CD4-positive, alpha-beta T cell treated with Interleukin-15 for 4 hours (primary cell): ENCODE measurements at places on chromosomes 11 and 22.

- DNase-seq, result no peak
These were observed 29.1 kb upstream of the LINC01488 start for GRCh38 chr11:69452206-69452987.

DNA sequence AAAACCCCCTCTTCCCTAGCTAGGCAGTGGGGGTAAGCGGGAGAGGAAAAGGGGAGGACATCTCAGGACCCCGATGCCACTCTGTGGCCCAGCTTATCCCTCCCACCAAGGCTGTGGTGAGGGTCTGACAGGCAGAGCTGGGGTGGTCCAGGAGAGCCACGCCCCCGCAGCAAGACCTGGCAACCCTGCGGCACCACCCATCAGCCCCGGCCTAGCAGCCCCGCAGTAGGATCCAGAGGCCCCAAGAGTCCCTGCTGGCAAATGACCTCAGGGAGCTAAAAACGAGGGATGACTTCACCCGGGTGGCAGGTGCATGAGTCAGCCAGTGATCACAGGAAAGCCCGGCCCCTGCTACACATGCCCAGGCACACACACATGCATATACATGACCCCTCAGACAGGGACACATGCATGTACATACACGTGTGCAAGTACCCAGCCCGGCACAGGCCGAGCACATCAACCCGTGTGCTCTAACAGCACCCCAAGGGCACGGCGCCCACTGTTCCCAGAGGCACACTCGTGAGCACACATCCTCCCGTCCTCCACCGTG, 32.3 kb downstream of the ARVCF start:
- DNase-seq, result no peak

- DNase-seq, result no peak
These were observed 11.9 kb upstream of the PARVB start for GRCh38 chr22:44012162-44012561.

DNA sequence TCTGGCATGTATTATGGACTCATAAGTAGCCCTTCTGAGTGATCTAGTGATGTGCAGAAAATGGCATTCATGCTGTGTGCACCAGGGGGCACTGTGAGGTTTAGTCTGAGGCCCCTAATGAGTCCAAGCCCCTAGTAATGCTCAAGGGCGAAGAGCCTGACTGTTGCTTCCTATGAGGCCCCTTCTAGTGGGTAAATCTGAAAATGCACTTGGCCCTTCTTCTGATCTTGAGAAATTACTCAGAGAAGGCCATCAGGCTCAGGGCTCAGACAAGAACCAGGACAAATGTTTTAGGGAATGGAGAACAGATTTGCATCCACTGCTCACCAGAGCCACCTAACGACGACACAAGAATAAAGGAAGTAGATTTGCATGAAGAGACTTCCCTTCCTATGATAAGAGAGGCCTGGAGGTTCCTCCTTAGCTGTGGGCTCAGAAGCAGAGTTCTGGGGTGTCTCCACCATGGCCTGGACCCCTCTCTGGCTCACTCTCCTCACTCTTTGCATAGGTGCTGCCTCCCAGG, 75.8 kb downstream of the GGTLC2 start:
- peak; percentile 58 for DNase-seq

DNA sequence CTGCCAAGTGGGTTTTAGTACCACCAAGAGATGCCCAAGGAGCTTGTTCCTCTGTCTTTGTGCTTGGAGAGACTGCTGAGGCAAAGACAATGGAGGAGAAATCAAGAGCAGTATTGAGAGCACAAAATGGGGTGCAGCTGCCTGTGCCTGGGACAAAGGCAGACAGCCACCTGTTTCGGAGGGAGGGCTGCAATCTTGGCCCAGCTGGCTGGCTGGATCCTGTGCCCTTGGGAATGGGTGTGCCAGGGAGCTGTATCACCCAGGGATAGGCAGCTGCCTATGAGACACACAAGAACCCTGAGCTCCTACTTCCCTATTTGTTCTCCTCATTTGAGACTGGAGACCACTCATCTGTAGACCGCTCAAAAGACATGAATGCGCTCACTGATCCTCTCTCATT, 23.3 kb upstream of the CHRM4 start:
- no peak for DNase-seq

DNA sequence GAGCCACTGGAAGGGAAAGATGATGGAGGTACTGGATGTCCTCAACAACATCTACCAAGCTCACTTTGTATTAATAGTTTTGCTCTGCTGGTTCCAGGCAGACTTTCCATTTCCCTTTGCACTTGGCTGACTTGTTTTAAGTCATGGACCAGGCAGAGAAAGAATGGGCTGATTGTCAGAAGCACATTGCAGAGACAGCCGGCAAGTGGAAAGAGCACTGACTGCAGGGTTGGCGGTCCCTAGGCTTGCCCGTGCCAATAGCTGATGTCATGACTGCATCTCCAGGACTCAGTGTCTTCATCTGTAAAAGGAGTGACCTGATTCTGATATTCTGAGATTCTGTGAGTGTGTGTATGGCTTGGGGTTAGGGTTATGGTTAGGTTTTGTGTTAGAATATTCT, 20.9 kb upstream of the NNMT start:
- DNase-seq, result no peak

- no peak for DNase-seq
These were observed 4.6 kb upstream of the CCDC188 start for GRCh38 chr22:20155330-20156041.

DNA sequence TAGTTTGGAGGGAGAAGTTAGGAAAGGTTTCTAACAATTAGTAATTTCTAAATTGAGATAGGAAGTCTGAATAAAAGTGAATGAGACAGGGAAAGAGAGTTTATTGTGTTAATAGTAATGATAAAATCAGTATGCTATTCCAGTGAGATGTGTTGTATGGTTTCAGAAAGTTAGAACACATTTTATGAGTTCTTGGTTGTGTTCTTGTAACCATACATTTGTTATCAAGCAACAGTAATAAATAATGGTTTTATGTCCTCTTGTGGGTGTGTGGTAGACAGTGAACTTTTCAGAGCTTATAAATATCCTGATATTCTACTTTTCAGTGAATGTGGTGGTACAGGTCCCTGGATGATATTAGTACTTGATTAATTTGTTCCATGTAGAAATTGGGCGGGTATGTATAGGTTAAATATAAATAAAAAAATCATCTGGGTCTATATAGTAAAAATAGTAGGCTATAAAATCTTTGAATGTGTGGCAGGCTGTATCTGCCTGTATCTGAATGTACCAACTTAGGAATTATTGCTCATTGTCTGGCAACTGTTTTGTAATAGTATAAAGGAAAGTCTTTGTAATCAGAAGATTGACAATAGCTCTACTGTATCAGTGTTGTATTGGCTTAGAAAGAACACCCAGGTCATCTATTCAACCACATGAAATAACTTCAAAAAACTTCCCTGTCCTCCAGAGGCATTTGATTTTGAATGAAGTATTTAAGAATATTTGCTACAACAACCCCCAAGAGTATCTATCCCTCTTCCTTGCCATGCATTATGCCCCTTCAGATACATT, 54.8 kb downstream of the UVRAG start:
- DNase-seq, result no peak

DNA sequence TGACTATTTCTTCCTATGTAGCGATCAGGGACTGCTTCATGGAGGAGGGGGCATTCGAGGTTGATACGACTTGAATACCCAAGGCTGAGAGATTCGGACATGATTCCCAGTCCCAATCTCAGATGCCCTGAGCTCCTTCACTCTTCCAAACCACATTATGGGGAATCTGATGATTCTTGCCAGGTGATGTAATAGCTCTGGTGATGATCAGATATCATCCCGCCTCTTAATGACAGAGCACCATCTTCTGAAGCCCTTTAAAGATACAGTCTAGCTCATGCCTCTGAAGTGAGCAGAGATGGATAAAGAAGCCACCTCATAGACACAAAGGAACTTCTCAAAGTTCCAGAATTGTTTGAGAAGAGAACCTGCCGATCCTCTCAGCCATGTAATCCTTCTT, 8.9 kb upstream of the CLMP start:
- no peak for DNase-seq

DNA sequence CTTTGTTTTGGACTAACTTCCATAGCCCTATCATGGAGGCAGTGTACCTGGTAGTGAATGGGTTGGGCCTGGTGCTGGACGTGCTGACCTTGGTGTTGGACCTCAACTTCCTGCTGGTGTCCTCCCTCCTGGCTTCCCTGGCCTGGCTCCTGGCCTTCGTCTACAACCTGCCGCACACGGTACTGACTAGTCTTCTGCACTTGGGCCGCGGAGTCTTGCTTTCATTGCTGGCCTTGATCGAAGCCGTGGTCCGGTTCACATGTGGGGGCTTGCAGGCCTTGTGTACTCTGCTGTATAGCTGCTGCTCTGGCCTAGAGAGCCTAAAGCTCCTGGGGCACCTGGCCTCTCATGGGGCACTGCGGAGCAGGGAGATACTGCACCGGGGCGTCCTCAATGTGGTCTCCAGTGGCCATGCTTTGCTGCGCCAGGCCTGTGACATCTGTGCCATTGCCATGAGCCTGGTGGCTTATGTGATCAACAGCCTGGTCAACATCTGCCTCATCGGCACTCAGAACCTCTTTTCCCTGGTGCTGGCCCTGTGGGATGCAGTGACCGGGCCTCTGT, 846 bp downstream of the RNF26 start:
- DNase-seq, result no peak

DNA sequence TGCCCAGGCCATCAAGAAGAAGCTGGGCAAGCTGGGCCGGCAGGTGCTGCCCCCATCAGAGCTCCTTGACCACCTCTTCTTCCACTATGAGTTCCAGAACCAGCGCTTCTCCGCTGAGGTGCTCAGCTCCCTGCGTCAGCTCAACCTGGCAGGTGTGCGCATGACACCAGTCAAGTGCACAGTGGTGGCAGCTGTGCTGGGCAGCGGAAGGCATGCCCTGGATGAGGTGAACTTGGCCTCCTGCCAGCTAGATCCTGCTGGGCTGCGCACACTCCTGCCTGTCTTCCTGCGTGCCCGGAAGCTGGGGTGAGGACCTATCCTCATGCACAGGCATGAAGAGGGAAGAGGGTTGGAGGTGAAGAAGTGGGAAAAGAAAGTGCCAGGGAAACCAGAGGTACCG, 5.3 kb upstream of the NHERF4 start:
- no peak for DNase-seq

- no peak for DNase-seq
These were observed 34.2 kb downstream of the SHISA8 start for GRCh38 chr22:41880653-41881052.

GRCh38 chr22:25205847-25206246, 6.2 kb downstream of the CRYBB3 start:
- DNase-seq, result no peak
